NCI-H526 treated with DMSO at 0.1 percent for 48 hours (cell line): ENCODE measurements at places on chromosomes 7 and 10.
A peak's percentile ranks its signal among the peaks of the same experiment; 100 is the strongest.

DNA sequence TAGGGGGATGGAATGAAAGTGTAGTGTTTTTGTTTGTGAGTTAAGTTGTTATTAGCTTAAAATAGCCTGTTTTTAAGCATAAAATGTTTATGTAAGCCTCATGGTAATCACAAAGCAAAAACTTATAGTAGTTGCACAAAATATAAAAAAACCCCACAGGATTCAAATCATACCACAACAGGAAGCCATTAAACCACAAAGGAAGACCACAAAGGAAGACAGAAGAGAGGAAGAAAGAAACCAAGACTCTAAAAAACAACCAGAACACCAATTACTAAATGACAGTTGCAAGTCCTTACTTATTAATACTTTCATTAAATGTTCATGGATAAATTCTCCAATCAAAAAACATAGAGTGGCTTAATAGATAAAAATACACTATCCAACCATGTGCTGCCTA lies 63.6 kb downstream of the ANKRD7 start:
- DNase-seq: no peak

DNA sequence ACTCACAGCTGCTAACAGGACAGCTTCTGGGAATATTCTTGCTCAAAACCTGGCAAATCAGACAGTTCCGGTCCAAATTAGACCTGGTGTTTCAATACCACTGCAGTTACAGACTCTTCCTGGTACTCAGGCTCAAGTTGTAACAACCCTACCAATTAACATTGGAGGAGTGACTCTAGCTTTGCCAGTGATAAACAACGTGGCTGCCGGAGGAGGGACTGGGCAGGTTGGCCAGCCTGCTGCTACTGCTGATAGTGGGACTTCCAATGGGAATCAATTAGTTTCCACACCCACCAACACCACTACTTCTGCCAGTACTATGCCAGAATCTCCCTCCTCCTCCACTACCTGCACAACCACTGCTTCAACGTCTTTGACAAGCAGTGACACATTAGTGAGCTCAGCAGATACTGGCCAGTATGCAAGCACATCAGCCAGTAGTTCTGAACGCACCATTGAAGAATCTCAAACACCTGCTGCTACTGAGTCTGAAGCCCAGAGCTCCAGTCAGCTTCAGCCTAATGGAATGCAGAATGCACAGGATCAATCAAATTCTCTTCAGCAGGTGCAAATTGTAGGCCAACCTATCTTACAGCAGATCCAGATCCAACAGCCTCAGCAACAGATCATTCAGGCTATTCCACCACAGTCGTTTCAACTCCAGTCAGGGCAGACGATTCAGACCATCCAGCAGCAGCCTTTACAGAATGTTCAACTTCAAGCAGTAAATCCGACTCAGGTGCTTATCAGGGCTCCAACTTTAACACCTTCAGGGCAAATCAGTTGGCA lies 2.1 kb downstream of the SP4 start:
- DNase-seq: no peak

GRCh38 chr10:84429926-84430520 lies 101.6 kb downstream of the CCSER2 start:
- DNase-seq: peak; percentile 25

DNA sequence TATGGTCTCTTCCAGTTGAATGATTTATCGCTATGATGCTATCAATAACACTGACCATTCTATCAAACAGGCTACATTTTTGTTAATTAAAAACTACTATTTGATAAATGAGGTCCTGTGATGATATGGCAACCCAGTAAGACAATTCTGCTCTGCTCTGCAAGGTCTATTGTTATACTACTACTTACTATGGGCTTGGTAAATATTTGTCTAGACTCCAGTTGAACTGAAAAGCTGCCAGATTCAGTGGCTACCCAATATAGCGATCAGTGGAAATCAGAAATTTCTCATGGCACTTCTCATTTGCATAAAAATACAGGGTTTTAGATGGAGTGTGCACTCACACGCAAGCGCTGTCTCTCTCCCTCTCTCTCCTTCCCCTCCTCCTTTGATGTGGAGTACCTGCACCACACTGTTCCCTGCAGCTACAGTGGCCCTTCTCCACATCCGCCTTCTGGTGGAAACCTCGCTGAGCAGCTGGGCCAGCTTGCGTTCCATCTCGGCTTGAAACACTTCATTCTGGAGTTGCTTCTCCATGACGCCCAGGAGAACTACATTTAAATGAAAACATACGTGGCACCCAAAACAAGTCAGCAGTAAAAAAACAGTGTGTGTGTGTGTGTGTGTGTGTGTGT lies 77.9 kb downstream of the KIAA1549 start:
- no peak for DNase-seq

GRCh38 chr7:157032128-157032527 lies 21.7 kb upstream of the MNX1 start:
- no peak for DNase-seq

GRCh38 chr7:30351286-30351685 lies 66.9 kb downstream of the ZNRF2 start:
- DNase-seq: no peak

GRCh38 chr10:85918371-85918770 lies 448.2 kb downstream of the GRID1 start:
- DNase-seq: no peak

DNA sequence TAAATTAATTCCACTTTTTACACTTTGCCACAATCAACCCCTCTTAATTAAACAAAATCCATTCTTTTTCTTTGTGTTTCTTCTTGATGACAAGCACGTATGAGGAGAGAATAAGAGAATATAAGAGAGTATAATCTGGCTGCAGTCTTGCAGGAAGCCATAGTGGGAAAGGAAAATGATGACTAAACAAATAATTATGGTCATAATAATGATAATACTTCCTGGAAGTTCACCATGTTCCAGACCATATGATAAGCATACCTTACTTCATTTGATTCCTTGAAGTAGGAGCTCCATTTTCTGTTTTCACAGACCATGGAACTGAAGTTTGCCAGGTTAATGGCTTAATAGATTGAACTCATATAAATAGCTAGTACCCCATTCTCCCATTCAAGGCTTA lies 237.8 kb downstream of the SEMA3D start:
- no peak for DNase-seq

DNA sequence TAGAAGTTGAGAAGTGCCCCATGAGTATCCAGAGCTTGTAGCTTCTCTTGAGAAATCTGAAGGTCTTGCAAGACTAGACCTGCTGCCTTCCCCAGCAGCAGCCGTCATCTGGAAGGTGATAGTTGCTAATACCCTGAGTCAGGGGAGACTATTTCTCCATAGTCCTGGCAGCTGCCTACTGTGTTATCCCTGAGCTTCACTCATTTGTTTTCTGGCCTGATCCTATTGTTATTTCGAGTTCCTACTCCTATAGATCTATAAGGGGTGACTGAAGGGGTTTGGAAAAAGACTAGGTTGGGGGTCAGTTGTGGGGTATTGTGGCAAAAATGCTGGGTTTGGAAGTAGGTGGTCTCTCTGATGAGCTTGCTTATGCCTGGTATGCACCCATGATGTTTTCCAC lies 297.8 kb downstream of the CNTNAP2 start:
- DNase-seq: no peak

GRCh38 chr10:124301736-124302135 lies 117.0 kb downstream of the OAT start:
- no peak for DNase-seq

DNA sequence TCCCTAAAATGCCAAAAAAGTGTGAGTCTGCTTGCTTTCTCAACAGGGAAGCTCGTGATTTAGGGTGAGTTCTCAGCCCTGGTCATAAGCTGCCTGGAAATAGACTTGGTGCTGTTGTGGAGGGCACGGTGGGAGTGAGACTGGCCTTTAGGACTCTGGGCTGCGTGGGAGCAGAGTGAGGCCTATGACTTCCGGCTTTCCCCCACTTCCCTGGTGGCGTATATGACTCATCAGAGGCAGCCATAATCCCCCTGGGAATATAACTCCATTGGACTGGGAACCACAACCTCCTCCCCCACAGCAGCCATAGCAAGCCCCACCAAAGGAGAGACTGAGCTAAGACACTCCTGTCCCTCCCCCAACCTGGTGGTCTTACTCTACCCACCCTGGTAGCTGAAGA lies 95.0 kb downstream of the PON1 start:
- no peak for DNase-seq

DNA sequence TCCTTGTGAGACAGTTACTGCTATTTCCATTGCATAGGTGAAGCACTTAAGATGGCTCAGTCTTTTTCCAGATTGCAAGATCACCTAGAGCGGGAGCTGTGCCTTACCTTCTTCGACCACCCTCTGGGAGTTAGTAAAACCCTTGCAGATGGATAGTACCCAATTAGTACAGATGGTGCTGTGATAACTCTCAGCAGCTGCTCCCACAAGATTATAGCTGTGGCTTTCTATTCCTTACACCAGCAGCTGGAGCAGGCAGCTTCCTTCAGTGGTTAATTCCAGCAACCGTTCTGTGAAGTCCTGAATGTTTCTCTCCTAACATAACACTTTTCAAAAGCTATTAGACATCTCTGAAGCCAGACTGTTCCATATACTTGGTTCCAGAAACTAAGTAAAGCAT lies 796.8 kb downstream of the XPNPEP1 start:
- no peak for DNase-seq

DNA sequence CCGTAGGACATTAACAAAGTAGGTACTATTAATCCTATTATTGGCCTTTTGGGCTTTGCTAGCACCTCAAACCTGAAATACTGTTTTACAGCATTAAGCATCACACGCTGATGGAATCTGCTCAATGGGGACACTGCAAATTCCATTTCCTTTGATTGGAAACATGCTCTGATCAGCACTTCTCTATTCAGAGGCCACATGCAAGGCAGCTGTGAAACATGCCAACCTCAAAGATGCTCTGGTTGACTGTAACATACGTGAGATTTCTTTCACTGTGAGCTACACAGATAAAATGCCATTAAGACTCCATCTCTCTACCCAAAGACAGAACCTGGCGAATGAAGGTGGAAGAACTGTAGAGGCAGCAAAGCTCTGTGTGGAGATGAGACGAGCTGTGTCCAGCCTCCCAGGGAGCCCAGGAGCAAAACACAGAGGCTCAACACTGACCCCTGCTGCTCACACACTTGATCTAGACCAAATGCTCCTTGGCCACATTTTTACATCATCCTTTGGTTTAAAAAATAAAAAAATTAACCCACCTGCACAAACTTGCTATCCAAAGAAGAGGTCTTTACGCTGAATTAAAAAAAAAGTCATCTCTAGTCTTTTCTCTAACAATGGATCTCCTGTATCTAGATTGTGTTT lies 8.0 kb downstream of the RSU1 start:
- no peak for DNase-seq

GRCh38 chr10:110184398-110184797 lies 23.0 kb upstream of the MXI1 start:
- DNase-seq: no peak

DNA sequence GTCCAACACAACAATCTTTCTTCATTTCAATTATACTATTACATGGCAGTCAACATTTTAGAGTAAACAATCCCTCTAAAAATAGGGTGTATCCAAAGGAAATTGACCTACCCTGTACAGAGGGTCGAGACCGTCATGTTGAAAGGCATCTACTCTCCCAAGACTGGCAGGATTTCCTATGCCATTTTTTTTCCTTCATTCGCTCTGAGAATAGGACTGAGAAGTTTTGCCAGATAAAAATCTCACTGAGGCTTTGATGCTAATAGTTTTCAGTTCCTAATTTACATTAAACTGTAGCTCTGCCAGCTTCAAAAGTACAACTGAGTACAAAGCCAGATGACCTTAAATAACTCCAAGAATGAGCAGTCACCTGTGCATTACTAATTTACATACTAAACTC lies 84.5 kb upstream of the SEMA3C start:
- peak; percentile 81 for DNase-seq

- peak; percentile 33 for DNase-seq
Measured at GRCh38 chr10:97497572-97498075, 598 bp downstream of the MMS19 start.

DNA sequence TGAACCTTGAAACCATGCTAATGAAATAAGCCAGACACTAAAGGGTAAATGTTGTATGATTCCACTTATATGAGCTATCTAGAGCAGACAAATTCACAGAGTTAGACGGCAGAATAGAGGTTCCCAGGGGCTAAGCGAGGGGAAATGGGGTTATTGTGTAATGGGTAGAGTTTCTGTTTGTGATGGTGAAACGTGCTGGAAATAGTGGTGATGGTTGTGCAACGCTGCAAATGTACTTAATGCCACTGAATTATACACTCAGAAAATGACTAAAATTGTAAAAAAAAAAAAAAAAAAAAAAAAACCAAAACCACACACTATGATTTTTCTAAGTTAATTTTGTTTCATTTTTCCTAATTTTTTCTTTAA lies 30.0 kb downstream of the SFXN4 start:
- no peak for DNase-seq

DNA sequence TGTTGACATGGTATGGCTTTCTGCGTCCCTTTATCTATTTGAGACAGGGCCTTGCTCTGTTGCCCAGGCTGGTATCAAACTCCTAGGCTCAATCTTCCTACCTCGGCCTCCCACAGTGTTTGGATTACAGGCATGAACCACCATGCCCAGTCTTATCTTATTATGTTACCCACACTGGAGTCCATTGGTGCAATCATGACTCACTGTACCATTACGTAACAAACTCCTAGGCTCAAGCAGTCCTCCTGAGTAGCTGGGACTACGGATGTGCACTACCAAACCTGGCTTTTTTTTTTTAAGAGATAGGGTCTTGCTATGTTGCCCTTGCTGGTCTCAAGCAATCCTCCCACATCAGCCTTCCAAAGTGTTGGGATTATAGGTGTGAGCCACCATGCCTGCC lies 66.7 kb downstream of the CCDC3 start:
- DNase-seq: no peak

DNA sequence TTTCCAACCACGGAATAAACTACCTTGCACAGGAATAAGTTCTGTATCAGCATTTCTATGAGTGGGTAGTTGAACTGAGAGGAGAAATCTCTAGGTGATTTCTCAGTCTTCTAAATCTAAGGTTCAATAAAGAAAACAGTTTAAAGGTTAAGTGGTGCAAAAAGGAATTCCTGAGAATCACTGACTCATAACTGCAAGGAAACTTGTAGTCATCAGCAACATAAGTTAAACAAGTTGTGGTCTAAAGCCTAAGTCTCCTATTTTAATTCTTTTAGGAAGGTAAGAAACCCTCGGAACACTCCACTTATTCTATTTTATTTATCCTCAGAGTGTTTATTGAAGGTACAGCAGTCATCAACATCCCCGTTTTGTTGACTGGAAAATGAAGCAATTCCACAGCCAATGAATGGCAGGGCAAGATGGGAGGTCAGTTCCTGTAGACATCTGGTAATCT lies 92.4 kb upstream of the PIK3CG start:
- DNase-seq: no peak

GRCh38 chr7:41205600-41205999 lies 497.3 kb downstream of the INHBA start:
- DNase-seq: no peak

GRCh38 chr7:113394856-113395255 lies 276.5 kb upstream of the SMIM30 start:
- DNase-seq: no peak
